ENCODE measurements at places on chromosomes 1 and 21.

- no peak for DNase-seq
Measured at GRCh38 chr1:207956986-207957385, 46.1 kb upstream of the CD34 start.

GRCh38 chr1:4709641-4710040 is 55.2 kb downstream of the AJAP1 start:
- DNase-seq, result no peak

GRCh38 chr1:32201011-32201855 is 838 bp downstream of the CCDC28B start:
- peak; percentile 52 for DNase-seq

DNA sequence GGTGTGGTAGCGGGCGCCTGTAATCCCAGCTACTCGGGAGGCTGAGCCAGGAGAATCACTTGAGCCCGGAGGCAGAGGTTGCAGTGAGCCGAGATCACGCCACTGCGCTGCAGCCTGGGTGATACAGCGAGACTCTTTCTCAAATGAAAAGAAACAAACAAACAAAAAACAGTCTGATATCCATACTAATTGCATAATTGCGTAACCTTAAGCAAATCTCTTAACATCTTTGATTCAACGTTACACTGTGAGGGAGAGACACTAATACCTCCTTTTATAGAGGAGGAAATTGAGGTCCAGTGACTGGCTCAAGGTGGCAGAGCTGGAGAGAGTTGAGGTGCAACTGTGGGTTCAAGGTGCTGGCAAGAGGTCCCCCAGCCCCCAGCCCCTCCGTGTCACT is 12.6 kb upstream of the COX20 start:
- no peak for DNase-seq

GRCh38 chr1:209203533-209203895 is 380.0 kb upstream of the CAMK1G start:
- no peak for DNase-seq

GRCh38 chr1:43947874-43948437 is 1.2 kb downstream of the IPO13 start:
- no peak for DNase-seq

DNA sequence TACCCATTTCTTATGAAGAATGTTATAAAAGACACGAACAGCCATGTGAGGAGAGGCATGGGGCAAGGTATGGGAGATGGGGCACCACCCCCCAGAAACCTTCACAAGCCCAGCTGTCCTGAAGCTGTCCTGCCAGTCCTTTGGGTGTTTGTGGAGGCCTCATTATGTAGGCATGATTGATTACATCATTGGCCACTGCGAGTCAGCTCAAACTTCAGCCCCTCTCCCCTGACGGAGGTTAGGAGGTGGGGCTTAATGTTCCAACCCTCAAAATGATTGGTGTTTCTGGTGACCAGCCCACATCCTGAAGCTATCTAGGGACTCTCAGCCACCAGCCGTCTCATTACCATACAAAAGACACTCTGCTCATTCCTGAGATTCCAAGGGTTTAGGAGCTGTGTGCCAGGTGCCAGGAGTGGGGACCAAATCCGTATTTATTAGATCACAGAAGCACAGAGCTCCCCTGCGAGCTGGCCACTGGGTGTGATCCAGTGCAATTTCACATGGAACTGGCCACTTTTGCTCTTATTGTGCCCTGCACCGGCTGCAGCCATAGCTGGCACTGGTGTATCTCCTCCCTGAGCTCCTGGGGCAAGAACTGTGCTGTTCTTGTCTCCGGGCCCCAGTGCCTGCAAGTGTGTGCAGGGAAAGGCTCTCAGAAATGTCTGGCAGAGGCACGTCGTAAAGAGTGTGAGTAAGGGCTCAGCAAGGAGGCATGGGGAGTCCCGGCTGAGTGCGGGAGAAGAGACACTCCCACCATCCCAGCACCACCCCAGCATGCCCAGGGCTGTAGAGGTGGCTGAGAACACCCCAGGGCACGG is 10.5 kb downstream of the KIAA1614 start:
- no peak for DNase-seq

GRCh38 chr1:197982256-197982655 is 65.1 kb downstream of the LHX9 start:
- DNase-seq, result no peak

GRCh38 chr1:99525331-99525730 is 120.6 kb upstream of the PALMD start:
- DNase-seq, result no peak

- no peak for DNase-seq
Measured at GRCh38 chr1:230043081-230043480, 24.0 kb upstream of the GALNT2 start.

DNA sequence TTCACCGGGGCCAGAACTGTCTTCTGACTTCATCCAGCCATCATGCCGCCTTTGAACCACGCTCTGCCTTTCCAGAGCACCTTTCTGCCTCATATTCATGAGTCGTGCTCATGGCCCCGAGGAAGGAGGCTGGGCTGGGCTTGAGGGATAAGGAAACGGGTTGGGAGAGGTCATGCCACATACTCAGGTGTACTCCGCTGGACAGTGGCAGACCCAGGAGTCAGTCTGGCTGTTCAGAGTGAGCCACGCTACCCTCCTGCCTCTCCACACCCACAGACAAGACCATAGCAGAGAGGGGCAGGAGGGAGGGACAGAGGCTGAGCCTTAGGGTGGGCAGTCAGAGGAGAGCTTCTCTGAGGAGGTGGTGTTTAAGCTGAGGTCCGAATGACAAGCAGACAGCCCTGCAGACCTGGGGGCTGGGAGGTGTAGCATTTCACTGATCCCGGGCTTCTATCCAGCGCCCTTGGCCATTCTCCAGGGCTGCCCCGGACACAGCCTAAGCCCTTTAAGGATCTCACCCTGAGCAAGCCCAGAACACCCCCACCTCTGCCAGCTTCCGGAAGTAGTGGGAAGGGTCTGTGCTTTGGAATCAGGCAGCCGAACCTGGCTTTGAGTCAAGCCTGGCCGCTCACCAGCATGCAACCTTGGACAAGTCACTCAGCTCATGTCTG is 102.3 kb downstream of the LACTBL1 start:
- DNase-seq, result no peak

DNA sequence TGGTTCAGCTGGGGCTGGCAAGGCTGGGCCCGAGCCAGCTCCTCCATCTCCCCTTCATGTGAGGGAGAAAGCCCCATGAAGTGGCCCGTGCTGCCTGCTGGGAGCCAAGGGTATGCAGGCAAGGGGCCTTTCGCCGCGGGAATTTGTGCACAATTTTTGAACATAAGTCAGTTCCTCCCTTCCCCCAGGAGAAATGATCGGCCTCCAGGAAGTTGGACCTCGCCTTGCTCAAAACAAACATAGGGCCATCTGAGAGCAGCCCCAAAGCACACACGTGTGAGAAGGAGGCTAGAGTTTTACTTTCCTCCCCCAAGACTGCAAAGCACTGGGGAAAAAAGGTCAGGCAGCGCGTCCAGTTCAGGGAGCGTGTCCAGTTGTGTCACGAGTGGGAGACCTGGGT is 64.7 kb downstream of the PRDM16 start:
- no peak for DNase-seq

- no peak for DNase-seq
Measured at GRCh38 chr1:114521396-114522263, 10.6 kb upstream of the TRIM33 start.

DNA sequence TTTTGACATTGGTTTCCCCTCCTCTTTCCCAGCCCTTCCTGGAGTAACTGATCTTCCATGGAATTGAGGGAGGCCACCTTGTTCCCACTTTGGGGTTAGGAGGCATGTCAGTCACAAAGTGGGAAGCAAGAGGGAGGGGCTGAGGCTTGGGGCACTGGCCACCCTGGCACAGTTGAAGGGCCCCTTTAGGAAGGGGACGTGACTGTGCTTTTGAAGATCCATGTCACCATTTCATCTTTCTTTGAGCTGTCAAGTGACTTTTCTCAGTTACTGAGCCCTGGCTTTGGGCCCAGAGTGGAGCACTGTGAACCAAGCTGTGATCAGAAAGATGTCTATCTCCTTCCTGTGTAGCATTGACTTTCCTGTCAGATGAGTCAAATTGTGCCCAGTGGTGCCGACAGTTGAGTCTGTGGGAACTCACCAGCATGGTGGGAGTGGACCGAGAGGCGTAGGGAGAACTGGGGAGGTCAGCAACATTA is 38.5 kb upstream of the TDRD10 start:
- peak; percentile 20 for DNase-seq

DNA sequence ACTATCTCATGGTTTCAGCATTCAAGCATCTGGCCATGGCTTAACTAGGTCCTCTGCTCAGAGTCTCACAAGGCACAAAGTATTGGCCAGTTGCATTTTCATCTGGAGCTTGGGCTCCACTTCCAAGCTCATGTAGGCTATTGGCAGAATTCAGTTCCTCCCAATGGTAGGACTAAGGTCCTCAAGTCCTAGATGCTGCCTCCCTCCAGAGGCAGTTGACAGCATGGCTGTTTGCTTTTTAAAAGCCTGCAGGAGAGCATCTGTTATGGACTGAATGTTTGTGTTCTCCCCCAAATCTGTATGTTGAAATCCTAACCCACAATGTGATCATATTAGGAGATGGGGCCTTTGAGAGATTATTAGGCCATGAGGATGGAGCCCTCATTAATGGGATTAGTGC is 38.0 kb upstream of the HLX start:
- DNase-seq, result no peak

- no peak for DNase-seq
Measured at GRCh38 chr1:30747033-30748008, 10.3 kb downstream of the LAPTM5 start.

GRCh38 chr1:98403963-98404480 is 257.5 kb upstream of the SNX7 start:
- DNase-seq, result no peak

DNA sequence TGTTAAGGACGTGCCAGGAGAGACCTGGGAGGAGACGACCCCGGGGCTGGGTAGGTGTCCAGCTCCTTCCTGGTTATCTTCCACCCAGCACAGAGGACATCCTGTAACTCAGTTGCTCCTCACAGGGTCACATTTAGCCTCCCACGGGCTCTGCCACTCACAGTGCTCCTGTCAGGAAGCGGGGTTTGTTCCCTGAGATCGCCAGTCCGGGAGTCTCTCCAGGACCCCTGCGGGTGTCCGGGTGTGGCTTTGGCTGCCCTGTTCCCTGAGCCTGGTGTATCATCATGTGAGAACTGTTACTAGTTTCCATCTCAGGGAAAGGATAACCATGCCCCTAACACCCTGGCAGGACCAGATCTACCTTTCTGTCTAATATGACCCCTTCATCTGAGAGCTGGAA is 158.2 kb upstream of the RUNX1 start:
- DNase-seq, result no peak

GRCh38 chr1:1954015-1954414 is 34.9 kb upstream of the TMEM52 start:
- DNase-seq, result no peak

DNA sequence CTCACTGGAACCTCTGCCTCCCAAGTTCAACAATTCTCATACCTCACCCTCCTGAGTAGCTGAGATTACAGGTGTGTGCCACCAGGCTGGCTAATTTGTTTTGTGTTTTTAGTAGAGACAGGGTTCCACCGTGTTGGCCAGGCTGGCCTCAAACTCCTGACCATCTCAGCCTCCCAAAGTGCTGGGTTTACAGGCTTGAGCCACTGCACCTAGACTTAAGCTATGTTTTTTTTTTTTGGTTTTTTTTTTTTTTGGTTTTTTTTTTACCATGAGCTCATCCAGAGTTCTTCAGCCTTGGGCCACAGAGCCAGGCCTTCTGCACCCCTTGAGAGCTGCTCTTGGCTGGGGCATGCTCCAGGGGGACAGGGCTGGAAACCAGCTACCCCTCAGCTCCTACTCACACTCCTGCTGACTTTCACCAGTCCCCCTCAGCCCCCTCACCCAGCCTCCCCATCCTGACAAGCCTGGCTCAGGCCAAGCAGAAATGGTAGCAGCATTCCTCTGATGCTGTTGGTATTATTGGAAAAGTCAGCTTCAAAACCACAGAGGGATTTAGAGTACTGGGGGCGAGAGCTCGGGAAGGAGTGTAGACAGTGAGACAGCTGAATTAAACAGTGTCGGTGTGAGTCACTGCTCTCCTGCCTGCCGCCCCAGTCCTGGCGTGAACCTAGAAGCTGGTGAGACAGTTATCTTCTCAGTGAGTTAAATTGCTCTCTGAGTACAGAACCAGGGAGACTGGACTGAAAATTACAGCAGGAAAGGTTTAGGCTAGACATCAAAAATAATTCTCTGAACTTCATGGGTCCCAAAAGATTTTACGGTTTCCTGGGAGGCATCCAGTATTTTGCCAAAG is 63.7 kb downstream of the NAV1 start:
- no peak for DNase-seq

DNA sequence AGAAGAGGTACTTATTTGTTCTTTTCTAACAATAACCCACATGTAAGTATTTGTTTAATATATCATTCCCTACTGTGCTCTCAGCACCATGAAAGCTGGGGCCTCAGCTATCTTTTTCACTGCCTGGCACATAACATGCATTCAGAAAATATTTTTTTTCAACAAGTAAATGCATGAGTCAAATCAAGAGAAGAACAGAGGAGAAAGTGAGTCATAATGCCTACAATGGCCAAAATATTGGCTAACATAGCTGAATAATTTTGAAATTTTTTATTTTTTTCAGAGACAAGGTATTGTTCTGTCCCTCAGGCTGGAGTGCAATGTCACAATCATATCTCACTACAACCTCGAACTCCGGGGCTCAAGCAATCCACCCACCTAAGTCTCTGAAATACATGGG is 252.2 kb upstream of the ADAMTS5 start:
- no peak for DNase-seq

GRCh38 chr1:45116340-45116739 is 90.1 kb downstream of the ZSWIM5 start:
- DNase-seq, result no peak

DNA sequence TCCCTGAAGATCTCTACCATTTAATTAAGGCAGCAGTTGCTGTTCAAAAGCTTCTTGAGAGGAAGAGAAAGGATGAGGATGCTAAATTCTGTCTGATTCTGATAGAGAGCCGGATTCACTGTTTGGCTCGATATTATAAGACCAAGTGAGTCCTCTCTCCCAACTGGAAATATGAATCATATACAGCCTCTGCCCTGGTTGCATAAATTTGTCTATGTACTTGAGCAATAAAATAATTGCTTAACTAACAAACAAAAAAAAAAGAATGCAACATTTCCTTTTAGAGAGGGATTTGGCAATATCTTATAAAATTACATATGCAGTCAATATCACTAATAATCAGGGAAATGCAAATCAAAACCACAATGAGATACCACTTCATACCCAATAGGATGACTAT is 26.8 kb downstream of the ALDH9A1 start:
- no peak for DNase-seq

- no peak for DNase-seq
Measured at GRCh38 chr1:91799159-91799558, 86.8 kb downstream of the TGFBR3 start.

GRCh38 chr1:54540582-54541295 is 7.3 kb upstream of the ACOT11 start:
- DNase-seq, result no peak
